Fibroblast of mammary gland (primary cell): ENCODE measurements at places on chromosomes 3 and 15.

DNA sequence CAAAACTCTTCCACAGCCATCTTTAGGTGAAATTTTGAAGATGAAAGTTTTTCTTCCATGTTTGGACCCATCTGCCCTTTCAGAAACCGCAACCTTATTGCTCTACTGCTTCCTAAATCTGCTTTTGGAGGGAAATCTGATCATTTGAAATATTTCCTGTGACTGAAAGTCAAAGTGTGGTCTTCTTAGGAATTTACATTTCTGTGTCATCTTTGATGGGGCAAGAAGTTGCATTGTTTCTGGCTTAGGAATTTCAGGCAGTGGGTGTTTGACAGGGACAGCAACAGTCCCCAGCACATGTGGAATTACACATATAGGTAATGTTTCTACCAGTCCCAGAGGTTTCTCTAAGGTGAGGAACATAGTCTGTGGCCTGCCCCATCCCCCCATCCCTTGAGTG is 5.3 kb upstream of the TYRO3 start:
- DNase-seq: no peak

GRCh38 chr3:114361391-114361790 is 67.6 kb downstream of the TIGIT start:
- DNase-seq: no peak

DNA sequence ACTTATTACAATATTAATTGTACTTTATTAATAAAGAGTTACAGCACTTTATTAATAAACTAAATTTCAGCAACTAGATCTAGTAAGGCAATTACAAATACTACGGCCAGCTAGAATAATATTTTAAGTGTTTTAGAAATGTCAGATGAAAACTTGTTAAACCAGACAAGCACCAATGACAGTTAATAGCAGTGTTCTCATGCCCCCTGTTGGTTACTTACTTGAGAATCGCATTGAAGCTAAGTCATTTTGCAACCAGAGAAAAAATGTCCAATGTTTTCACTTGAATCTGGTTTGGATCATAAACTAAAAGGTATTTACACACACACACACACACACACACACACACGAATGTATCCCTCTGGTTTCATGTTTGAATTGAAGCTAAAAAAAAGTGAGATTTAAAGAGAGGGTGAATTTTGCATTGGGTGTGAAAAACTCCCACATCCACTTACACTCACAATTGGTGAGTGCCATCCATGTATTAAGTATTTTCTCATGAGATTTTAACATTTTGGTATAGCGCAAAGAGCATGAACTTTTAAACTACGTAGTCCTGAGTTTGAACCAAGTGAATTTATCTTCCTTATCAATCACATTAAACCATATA is 347.7 kb downstream of the ZBBX start:
- DNase-seq: peak; percentile 67

- DNase-seq: peak; percentile 25
Observed at GRCh38 chr3:156978481-156978961, 152.4 kb downstream of the LEKR1 start.

GRCh38 chr15:61034678-61035291 is 194.3 kb downstream of the RORA start:
- DNase-seq: peak; percentile 75

- no peak for DNase-seq
Observed at GRCh38 chr15:94666553-94666952, 435.2 kb downstream of the MCTP2 start.

DNA sequence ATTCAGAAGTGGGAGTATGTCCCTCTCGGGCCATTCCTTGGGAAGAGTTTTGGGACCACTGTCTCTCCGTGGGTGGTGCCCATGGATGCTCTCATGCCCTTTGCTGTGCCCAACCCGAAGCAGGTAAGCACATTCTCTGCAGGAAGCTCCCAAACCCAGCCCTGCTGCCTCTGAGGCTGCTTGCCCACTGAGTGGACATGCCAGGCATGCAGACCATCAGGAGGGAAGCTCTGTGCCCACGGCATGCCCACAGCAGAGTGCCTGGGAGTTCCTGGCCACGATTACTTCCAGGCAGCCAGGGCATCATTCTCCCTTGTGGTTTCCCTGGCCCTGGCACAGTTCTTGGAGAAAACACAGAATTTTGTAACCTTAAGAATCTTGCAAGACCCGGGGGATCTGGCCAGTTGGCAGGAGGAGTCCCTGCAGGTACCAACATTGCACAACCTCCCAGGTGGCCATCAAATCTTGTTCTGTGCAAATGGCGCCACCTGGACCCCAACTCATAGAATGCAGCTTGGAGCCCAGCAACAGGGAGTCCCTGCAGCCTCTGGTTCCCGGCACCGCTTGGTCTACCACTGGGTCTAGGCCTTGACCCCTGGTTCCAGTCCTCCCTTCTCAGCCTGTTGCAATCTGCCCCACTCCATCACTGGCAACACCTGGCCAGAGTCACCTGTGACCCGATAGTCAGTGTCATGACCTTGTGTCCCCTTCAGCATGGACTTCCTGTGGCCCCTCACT is 20.4 kb downstream of the FAH start:
- DNase-seq: peak; percentile 61

DNA sequence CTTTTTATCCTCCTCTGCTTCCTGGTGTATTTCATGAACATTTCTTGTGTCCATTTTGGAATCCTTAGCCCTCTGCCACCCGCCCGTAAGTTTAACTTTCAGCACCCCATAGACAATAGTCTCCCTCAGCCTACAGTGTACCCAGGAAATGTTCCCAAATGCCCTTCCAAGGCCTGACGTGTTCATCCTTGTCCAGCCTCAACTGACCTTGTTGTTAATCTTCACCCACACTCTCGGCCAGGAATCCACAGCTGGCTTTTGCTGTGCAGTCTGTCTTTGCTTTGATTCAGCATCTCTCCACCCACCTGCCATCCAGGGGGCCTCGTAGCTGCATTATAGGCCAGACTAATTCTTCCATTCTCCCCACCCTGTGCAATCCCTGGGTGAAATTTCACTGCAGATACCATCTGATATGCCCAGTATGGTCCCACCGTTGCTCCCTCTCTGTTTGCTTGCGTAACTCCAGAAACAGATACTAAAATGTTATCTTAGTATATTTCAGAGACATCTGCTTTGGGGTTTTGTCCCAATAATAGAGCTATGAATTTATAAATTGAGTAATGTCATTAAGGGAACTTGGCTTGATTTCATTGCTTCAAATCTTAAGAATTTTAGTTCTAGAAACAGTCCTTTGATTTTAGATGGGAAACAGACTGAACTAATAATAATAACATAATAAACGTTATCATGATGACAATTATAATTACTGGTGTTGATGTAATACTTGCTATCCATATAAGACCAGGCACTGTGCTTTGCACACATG is 16.6 kb downstream of the GUCA1C start:
- no peak for DNase-seq

GRCh38 chr3:58036293-58037032 is 28.2 kb downstream of the FLNB start:
- no peak for DNase-seq
